Stimulated activated CD8-positive, alpha-beta memory T cell treated with anti-CD3 and anti-CD28 coated beads, Interleukin-7, amount 100 ng/mL, for 4 hours (primary cell): ENCODE measurements at places on chromosomes 3 and 15.
A peak's percentile ranks its signal among the peaks of the same experiment; 100 is the strongest.

GRCh38 chr3:1442271-1442670 lies 349.4 kb downstream of the CNTN6 start:
- no peak for DNase-seq

- DNase-seq, result no peak
Measured at GRCh38 chr3:27677565-27677964, 44.6 kb downstream of the EOMES start.

DNA sequence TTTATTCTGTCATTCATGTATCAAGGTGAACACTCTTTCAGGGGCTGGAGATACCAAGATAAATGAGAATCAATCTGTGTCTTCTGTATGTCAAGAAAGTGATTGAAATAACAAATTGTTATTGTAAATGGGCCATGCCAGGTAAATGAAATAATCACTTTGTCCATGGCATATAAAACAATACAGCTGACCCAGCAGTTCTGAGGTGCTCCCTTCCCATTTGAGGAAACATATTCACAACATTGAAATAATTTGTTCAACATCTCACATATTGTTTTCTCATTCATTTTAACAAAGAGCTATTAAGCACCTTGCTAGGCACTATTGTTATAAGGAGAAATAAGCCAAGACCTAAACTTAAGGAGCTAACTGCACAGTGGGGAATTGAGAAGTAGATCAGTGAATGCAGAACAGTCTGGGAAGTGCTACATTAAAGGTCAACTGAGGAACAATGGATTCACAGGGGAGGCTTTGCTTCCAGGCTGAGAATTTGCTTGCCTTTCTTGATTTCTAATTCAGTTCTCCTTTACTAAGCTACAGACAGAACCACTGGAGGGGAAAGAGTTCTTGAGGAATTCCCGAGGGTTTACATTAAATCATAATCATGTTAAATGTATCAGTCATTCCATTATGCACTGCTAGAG lies 806.3 kb upstream of the ARPP21 start:
- DNase-seq, result no peak

DNA sequence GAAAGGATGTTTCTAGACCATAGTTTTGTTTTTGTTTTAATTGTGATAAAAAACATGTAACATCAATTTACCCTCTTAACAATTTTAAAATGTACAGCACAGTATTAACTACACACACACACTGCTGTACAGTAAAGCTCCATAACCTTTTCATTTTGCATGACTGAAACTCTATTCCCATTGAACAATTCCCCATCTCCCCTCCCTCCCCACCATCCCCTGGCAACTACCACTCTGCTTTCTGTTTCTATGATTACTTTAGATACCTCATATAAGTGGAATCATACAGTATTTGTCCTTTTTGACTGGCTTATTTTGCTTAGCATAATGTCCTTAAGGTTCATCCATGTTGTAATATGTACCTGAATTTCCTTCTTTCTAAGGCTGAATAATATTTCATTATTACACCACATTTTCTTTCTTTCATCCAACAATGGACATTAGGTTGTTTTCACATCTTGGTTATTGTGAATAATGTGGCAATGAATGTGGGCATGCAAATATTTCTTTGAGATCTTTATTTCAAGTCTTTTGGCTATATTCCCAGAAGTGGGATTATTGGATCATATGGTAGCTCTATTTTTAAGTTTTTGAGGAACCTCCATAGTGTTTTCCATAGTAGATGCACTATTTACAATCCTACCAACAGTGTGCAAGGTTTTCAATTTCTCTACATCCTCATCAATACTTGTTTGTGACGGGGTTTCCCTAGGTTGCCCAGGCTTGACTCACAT lies 10.7 kb downstream of the CHST14 start:
- no peak for DNase-seq

DNA sequence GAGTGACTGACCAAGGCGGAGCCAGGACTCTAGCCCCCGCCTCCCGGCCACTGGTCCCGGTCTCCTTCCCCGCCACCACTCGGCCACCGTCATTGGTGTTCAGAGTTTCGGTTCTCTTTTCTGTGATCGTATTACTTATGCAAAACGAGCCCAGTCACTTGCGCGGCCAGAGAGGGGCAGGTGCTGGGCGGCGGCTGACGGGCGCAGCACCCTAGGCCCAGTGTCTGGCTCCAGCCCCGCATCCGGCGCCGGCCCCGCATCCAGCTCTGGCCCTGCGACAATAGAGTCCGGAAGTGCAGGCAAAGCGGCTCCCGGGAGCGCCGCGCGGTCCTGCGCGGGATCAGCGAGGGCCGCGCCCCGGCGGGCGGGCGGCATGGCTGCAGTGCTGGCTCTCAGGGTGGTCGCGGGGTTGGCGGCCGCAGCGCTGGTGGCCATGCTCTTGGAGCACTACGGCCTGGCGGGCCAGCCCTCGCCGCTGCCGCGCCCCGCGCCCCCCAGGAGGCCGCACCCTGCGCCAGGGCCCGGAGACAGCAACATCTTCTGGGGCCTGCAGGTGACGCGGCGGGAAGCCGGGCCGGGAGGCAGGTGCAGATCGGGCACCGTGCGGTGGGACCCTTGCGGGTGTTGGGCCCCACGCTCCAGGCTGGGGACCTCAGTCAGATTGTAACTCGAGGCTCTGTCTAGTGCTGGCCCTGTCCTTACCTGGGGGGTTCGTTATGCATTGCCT lies at the start of gene TMEM62:
TMEM62 (plus strand) TSS at position 157 of the 727 bp plus-strand sequence; CDS start at position 374, 217 bp downstream.
- peak; percentile 48 for DNase-seq

- no peak for DNase-seq
Measured at GRCh38 chr15:45441686-45442085, 63.3 kb upstream of the GATM start.

DNA sequence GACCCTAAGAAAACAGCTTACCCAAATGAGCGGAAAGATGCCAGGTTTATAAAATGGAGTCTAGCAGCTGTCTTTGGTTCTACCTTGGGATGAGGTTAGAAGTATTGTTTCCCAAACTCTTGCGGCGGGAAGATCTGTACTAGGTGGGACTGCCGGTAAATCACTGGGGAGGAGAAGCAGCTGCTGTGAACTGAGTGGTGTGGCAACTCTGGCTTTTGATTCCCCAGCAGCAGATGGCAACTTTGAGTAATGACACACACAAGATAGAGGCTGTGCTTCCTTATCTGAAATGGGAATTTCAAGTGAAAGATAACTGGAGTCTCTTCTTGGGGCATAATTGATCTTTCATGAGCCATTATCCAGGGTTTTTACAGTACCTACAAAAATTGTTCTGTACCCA lies 184.9 kb downstream of the ATG7 start:
- no peak for DNase-seq

GRCh38 chr15:22253676-22254408 lies 173.5 kb downstream of the OR4M2 start:
- peak; percentile 30 for DNase-seq

- DNase-seq, result no peak
Measured at GRCh38 chr3:69178838-69179739, 56.7 kb upstream of the LMOD3 start.
